T-helper 17 cell (primary cell): ENCODE measurements at places on chromosomes 13 and 19.

DNA sequence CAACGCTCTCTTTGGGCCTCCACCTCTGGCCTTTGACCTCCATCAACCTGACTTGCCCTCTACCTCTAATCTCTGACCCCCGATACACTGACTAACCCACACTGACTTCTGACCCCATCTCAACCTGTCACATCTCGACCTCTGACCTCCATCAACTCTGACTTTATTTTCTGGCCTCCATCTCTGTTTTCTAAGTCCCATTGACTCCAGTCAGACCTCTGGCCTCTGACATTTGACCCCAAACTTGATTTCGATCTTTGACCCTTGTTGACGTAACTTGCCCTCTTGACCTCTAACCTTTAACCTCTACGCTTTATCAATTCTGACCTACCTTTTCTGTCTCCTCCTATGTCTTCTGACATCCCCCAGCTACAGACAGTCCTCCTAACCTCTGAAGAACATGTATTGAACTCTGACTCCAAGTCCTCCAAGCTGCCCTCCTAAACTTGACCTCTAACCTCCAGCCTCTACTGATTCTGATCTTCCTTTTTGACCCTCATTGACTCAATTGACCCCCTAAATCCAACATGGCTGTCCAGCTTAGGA lies 780 bp downstream of the ACP4 start:
- DNase-seq, result no peak

DNA sequence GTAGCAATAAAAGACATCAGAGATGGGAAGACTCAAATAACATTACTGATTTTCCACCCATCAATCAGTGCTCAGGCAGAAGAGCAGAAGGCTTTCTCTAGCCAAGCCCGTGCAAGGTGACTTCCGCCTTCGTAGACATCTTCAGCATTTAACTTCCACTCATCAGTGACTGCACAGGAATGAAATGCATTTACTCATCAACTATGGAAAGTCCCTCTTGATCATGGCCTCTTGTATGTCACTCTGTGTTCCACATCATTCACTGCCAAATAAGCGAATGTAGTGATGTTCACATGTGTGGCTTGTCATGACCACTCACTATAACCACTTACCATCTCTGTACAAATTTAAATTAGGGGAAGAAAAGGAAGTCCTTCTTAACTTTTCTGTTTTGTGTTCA lies 49.4 kb downstream of the SACS start:
- no peak for DNase-seq

DNA sequence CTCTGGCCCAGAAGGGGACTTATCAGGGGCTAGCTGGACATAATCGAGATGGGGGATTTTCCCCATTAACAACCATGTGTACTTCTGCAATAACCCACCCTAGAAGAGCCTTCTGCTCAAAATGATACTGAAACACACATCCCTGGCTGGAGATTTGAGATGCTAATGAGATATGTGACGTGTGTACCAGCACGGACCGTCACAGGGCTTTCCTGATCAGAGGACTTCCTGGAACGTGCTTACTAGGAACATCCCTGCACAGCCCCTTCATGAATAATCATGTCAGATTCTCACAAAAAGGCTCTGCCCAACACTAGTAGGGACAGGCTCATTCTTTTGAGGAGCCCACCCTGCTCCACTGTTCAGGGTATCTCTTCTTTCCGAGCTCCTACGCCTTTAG lies 6.5 kb upstream of the ERVV-1 start:
- DNase-seq, result no peak

DNA sequence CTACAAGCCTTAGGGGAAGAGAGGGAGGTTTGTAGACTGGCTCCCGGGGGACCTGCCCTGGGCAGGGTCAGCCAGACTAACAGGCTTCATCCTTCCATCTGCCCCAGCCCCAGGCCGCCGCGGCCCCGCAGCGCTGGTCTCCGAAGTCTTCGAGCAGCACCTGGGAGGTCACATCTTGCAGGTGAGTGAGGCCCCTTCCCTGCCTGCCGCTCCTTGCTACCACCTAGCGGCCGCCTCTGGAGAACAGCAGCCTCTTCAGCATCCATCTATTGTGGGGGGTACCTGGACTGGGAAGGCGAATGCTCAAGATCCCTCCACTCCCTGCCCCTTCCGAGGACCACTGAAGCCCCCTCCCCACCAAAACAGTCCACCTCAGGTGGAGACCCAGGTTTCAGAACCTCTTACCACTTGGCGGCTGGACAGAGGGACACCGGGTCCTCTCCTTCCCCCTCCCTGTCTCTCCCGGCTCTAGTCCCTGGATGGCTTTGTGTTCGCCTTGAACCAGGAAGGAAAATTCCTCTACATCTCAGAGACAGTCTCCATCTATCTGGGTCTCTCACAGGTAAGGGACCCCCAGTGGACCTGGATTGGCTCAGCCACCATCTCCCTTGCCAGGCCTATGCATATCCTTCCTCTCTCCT lies 12.7 kb downstream of the NPAS1 start:
- DNase-seq, result peak; percentile 55

DNA sequence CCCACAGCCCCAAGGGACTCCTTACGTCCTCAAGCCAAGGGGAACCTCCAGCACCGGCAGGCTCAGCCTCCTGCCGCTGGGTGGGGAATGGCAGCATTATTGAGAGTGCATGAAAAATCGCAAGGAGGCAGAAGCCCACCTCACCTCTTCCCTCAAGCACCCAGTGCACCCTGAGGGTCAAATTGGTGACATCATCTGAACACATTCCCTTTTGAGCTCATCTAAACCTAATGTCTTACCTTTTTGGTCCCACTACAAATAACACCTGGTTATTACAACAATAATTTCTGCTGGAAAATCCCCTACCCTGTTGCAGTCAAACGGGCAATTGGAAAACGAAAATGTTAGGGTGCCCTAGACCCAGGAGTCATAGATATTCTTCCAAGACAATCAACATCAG lies 12.2 kb upstream of the POP4 start:
- no peak for DNase-seq

- no peak for DNase-seq
Observed at GRCh38 chr13:43905435-43906031, 25.8 kb downstream of the LACC1 start.

GRCh38 chr19:23075031-23075733 lies 41.6 kb upstream of the ZNF730 start:
- no peak for DNase-seq

DNA sequence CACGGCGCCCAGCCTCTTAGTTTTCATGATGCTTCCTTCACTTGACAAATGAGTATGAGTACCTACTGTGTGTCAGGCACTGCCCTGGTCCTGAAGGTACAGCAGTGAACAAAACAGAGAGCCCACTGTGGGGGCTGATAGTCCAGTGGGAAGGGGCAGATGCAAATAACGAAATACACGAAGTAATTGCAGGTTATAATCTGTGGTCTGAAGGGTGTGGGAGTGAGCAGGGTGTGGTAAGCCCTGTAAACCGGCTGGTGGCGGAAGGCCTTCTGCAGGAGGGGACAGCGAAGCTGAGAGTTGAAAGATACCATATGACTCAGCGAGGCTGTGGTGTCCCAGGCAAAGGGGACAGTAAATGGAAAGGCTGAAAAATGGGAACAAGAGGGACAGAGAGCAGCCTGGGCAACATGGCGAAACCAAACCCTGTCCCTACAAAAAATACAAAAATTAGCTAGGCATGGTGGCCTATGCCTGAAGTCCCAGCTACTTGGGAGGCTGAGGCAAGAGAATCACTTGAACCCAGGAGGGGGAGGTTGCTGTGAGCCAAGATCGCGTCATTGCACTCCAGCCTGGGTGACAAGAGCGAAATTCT lies 60.5 kb downstream of the MAP4K1 start:
- DNase-seq, result no peak

DNA sequence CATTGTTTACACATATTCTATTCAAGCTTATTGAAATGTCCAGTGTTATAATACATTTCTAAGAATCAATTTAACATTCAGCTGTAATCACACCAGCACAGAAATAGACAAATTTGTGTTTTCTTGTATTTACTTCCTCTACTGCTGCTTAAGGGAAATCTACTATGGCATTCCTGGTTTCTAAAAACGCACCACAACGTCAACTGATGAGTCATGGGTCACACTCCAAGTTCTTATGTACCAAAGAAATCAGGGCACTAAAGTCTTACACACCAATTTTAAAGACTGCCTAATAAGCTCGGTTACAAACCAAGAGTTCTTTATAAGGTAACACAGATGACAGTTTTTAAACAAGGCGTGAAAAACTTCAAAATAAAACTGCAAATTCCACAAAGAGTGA lies 13.2 kb downstream of the LNX2 start:
- no peak for DNase-seq

DNA sequence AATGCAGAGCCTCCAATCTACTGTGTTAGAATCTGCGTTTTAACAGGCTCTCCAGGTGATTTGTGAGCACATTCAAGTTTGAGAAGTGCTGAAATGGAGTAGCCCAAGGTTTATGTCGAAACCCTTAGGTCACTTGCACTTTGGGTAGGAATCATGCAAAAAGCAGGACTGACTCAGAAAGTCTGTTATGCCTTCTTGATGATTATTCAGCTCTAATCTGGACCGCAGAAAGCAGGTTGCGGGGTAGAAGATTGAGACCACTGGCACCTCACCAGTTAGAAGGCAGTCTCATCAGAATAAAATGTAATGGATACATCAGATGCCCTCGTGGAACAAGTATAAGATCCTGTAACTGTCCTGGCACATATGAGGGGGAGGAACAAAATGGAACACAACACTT lies 326.3 kb downstream of the DCLK1 start:
- no peak for DNase-seq

DNA sequence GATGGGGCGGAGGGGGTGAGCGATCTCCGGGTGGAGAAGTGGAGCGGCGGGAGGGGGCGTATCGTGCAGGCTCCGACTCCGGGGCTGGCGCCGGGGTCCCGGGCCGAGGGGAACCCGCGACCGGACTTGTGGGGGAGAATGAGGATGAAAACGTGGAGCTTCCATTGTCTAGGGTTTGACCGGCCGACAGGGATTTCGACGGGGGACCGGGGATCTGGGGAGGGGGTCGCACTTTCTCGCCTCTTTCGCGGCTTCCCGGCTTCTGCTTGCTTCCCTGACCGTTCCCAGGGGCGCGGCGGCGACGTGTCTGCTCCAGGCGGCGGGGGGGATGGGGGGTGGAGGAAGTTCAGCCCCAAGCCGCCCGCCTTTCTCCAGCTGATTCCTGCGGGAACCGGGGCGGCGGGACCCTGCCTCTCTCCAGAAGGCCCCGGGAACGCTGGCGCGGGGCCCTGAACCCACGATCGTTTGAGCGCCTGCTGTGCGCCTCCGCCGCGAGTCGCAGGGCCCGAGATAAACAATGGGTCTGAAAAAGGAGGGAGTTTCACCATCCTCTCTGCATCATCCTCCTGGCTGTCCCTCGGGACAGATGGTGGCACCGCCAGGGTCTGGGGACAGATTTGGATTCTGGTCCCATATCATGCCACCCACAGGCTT lies 790 bp downstream of the TPM4 start:
- DNase-seq, result no peak

GRCh38 chr19:12639901-12640613 lies 26.5 kb downstream of the MAN2B1 start:
- peak; percentile 69 for DNase-seq

- no peak for DNase-seq
Observed at GRCh38 chr13:84400706-84401105, 518.4 kb upstream of the SLITRK1 start.

- DNase-seq, result no peak
Observed at GRCh38 chr13:98780451-98780850, 28.0 kb upstream of the SLC15A1 start.

- peak; percentile 32 for DNase-seq
Observed at GRCh38 chr19:45638930-45639729, at the start of gene EML2. Gene EML2 (minus strand): TSS chr19:45639397. CDS start chr19:45639376, 21 bp downstream.

DNA sequence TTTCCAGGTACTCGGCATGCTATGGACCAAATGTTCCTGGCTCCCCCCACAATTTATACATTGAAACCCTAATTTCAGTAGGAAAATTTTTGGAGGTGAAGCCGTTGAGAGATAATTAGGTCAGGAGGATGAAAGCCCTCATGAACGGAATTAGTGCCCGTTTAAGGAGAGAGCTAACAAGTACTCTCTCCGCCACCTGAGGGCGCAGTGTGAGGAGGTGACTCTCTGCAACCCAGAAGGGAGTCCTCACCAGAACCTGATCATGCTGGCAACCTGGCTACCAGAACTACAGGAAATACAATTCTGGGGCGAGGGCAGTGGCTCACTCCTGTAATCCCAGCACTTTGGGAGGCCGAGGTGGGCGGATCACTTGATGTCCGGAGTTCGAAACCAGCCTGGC lies 397.8 kb downstream of the SLITRK5 start:
- no peak for DNase-seq

- DNase-seq, result no peak
Observed at GRCh38 chr13:100423375-100423774, 165.2 kb downstream of the GGACT start.

GRCh38 chr19:35643255-35644205 lies 2.0 kb downstream of the ETV2 start:
- DNase-seq, result peak; percentile 63

- DNase-seq, result no peak
Observed at GRCh38 chr19:33578697-33579096, 43.1 kb upstream of the CHST8 start.

- DNase-seq, result no peak
Observed at GRCh38 chr13:37059848-37060192, 332 bp upstream of the SUPT20H start.

DNA sequence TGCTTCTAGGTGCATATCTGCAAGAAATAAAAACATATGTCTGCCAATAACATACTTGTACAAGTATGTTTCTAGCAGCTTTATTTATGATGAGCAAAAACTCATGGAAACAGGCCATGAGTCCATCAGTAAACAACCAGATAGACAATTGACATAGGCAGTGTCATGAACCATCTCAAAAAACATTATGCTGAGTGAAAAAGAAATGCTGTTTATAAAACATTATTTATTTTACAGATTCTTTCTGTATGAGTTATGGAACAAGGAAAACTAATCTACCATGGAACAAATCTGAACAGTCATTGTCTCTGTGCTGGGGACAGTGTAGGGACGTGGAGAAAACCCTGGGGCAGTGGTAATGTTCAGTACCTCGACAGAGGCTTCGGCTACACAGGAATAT lies 283.9 kb downstream of the UQCRFS1 start:
- no peak for DNase-seq

DNA sequence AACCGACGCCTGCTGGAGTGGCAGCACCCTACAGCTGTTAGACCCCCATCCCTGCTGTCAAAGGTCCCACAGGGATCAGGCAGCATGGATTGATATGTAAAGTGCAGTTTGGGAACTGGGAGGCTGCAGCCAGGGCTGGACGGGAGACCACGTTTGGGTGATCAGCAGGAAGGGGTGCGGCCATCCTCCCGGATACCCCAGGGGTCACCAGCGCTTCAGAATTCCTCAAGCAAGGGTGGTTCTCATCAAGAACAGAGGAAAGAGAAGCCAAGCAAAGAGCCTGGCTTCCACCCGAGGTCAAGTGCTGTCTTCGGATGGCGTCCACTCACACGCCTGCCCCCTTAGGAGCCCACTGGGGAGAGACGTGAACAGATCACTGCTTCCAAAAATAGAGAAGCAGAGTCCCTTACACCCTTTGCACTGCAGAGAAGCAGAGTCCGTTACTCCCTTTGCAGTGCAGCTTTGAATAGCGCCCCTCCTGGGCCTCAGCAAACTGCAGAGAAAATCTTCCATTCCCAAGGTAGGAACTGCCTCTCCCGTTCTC lies 35.5 kb downstream of the DHRS12 start:
- DNase-seq, result no peak

GRCh38 chr19:32364040-32364439 lies 18.6 kb downstream of the ZNF507 start:
- no peak for DNase-seq
